SJSA1 (cell line): ENCODE measurements at places on chromosomes 2 and 18. TPM values are rescaled to one million over a fixed set of nuclear protein-coding genes. Genes with fewer than 3 reads are reported as not detected.

The EFEMP1 gene
- 283 and 287 TPM in 2 replicates for total RNA-seq

The UGT1A8 gene
- not detected in 2 replicates for total RNA-seq

The RAB31 gene
- total RNA-seq = 58.9 and 72.2 TPM in 2 replicates

The MAP3K19 gene
- total RNA-seq = 0.08 TPM in 1 of 2 replicates, not detected in the other

The PLEKHH2 gene
- 4.5 and 9.4 TPM in 2 replicates for total RNA-seq

The GLI2 gene
- 8.8 and 20.0 TPM in 2 replicates for total RNA-seq
